GM12892 (cell line): ENCODE measurements at places on chromosomes 2 and 18.

- no peak for DNase-seq
Observed at GRCh38 chr2:178450524-178450773, 526 bp downstream of the PRKRA start.

GRCh38 chr2:203718087-203718486, 11.6 kb downstream of the CD28 start:
- DNase-seq: no peak

DNA sequence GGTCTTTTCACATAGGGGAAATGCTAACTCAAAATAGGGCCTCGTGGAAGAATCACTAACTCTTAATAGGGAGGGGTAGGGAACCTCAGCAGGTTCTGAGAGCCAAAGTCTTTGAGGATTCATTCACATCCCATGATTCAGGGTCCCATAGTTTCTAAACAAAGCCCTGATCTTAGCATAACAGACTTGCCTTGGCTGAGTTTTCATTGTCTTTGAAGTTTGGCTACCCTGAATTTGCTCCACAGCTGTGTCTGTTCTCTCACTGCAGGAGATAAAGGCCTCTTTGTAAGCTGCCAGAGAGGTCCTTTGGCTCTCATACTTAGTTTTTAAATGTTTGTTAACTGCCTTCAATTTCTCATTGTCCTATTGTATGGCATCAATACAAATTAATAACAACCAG, 54.5 kb downstream of the ZDBF2 start:
- no peak for DNase-seq

DNA sequence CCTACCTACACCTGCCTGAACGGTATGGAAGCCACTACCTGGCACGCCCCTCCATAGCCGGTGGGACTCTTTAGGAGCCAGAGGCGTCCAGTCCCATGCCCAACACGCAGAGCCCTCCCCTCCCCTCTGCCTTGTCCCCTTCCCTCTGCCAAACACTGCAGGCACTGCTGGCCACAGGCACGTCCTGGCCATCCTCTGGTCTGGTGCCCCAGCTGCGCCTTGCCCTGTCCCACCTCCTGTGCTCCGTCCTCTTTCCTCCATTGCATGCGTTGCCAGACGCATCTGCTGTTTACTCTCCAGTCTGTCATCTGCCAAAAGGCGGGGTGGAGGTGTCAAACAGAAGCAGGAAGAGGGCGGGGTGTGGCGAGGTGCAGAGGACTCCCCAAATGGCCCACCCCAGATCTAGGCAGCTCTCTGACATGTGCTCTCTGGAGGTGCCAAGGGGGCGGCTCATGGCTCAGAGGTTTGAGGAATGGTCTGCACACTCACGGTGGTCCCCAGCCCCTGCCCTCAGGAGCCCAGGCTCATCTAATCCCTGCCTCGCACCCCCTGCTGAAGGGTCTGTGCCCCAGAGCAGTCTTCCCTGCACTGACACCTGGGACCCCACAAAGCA, 45.1 kb downstream of the HS6ST1 start:
- DNase-seq: no peak

DNA sequence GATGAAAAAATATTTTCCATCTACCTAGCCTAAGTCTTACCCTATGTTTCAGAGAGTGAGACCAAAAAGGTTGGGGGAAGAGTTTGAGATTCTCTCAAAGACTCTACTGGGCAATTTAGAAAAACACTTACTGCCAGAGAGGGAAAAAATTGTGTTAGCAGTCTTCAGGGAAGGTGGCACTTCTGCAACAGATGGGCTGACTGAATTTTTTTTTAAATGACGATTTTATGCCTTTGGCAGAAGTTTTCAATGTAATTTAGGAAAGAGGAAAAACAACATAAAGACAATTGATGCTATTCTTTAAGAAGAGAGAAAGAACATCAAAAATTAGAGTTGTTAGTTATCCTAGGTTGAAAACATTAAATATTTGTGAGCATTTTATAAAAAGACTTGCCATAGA, 1894.5 kb upstream of the PIK3C3 start:
- DNase-seq: no peak

DNA sequence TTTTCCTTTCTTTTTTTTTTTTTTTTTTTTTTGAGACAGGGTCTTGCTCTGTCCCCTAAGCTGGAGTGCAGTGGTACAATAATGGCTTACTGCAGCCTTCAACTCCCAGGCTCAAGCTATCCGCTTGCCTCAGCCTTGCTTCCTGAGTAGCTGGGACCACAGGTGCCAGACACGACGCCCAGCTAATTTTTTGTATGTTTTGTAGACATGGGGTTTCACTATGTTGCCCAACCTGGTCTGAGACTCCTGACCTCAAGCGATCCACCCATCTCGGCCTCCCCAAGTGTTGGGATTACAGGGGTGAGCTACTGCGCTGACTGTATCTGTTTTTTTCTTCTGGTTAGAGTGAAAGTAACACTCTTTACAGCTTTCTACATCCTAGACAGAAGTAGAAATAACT, 240.3 kb upstream of the FBXO11 start:
- no peak for DNase-seq

DNA sequence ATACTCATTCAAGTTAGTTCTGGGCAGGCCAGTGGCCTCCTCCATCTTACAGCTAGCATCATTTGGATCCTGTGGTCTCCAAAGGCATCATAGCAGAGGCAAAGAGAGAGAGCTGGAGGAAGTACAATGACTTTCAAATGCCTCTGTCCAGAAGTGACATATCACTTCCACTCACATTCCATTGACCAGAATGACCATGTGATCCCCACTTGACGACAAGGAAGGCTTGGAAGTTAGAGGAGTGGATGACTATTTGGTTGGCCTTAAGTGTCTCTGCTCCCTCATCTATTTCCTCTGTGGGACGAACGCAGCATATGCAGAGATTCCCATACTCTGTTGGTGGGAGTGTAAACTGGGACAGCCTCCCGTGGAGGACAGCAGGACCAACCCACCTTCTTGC, 27.8 kb upstream of the MLPH start:
- DNase-seq: no peak

DNA sequence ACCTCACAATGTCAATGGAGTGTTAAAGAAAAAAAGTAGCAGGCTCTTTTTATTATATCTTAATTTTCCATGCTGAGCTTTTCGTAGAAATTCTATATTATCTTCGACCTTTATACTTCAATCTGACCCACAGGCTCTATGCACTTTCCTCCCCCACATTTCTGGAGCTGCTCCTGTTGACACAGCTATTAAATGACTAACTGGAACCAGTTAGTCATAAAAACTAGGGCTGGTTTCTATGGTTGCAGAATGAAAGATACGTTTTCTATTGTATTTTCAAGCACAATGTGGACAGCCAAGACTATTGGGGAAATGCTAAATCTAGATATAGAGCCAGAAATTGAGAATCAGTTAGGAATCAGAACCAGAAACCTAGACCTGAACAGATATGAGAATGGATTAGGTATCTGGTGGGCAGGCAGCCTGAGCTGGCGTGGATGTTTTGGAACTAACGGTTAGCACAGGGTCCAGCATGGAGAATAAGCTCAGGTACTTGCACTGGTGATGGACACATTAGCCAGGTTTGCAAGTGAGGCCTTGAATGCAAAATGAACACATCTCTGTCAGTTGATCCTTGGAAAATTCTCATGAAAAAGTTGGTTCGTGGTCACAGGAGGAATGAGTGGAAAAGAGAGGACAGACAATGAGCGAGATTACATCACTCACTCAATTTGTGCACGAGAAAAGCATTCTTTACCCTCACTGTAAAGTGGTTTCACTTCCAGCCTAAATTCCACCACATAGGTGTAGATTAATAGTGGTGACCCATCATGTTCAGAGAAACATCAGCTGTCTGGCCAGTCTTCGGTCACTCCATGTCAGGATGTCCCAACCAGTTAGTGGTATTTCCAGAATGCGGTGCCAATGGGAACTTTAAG, 144.6 kb upstream of the EPHA4 start:
- no peak for DNase-seq

- no peak for DNase-seq
Observed at GRCh38 chr2:10350761-10351160, 48.1 kb downstream of the HPCAL1 start.

DNA sequence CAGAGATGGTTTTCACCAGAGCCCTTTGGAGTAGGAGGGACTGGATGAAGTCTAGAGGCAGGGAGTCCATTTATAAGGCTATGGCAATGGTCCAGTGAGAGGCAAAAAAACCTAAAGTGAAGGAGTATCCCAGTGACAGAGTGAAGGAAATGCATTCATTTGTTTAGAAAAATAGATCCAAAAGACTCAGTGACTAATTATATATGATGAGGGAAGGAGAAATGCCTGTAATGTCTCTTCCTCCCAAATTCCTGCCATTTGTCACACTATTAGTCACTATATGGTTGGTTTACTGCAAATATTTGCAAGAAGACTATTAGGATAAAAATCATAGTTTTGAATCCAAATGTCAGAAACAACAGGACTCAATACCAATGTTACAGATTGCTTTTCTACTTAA, 104.2 kb downstream of the ZNF521 start:
- DNase-seq: no peak

DNA sequence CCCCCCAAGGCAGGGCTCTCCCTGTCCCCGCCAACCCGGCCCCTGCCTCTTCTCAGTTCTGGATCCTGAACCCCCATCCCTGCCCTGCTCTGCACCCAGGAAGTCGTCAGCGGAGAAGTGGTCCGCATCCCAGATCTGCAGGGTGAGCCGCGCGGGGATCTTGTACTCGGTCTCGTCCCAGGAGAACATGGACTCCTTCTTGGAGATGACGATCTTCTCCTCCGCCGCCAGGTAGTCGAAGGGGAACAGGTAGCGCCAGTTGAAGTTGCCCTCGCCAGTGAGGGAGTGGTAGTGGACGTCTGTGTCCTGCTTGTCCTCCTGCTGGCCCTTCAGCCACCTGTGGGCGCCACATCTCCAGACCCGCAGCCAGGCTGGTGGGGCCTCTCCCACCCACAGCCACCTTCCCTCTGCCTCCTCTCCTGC, 16.3 kb downstream of the OTOF start:
- no peak for DNase-seq

DNA sequence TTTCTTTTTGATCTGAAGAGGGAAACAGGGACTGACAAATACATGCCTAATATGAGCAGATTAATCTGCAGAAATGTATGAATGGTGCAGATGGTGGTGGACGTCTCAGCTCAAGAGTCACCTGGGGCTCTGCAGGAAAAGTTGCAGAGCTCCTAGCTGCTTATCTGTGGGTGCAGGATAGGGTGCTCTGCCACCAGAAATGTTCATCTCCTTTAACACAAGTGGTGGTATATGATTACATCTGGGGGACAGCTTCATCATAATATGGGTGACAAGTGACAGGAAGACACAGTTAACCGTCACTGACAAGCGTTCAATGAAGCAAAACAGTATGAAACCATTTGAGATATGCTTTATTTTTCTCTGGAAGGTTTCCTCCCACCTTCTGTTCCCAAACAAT, 121.2 kb upstream of the LINC00305 start:
- no peak for DNase-seq

DNA sequence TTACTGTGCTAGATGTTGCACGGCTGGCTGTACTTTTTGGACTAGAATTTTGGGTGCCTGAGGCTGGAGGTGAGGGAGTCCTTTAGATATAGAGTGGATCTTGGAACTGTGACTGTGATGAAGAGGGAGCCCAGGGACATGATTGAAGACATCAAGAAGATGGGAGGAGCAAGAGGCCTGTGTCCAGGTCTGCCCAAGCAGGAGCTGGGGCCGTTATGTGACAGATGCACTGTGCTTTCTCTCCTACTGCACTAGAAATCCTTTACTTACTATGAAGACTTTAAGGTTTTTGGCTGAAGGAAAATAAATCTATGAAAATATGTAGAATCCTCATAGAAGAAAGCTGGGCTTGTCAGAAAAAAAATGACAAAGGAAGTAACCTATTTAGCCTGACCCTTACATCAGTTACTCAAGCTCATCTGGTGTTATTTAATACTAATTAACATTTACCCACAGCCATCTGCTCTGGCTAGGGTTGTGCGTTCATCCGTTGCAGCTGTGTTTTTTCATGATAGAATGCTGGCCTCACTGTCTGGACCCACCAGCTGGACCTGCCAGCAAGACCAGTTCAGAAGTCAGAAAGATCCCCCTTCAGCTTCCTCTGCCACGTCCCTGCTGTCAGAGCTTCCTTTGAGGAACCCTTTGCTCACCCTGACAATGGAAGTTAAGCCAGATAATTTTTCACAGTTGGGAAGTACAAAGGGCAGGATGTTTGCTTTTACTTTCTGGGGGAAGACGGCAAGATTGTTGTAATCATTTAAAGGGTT, 16.7 kb downstream of the TSN start:
- DNase-seq: no peak

DNA sequence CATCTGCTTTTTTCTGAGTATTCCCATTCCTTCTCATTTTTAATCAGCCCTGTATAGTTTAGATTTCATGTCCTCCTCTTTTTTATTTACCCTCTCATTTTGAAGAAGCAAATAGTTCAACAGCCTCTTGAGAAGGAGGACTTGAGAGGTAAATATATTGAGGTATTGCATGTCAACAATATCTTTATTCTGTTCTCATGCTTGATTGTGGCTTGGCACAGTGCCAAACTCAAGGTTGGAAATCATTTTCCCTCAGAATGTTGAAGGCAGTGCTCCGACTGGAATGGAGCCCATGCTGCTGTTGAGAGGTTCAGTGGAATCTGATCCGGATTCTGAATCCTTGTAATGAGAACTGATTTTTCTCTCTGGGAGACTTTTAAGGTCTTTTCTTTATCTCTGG, 31.0 kb upstream of the GALNT3 start:
- no peak for DNase-seq

DNA sequence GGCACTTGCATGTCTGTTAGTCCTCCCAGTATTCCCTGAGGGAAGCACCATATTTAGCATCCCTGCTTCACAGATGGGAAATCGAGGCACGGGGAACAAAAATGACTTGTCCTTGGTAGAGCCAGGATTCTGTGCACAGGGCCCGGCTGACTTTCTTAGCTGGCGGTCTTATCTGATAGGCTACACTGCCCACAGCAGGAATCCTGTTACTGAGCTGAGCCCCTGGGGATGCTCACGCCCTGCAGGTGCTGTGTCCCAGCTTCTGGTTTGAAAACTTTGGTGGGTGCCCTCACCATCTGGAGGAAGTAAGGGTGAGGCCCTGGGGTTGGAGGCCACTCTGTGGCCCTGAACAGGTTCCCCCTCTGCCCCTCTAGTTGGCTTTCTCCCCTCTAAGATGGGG, 68.4 kb upstream of the MCFD2 start:
- no peak for DNase-seq

DNA sequence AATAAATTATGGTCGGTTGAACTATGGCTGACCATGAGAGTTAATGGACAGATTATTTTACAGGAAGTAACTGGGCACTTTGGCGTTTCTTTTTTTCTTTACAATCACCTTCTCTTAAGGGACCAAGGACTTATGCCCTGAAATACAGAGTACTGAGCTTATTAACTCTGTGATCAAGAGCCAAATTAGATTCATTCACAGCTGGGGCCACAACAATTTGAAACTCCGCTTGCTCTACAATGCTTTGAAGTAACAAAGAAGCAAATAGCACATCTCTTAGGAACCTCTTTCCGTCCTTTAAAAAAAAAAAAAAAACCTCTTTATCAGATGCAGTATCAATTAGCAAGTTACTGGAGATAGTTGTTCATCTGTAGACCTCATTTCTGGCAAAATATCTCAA, 112.0 kb downstream of the LYPD6 start:
- DNase-seq: no peak

- no peak for DNase-seq
Observed at GRCh38 chr2:218381916-218382366, at the start of gene SLC11A1. Gene SLC11A1, plus strand, starts transcription at chr2:218382273. Its CDS starts 96 bp downstream, at chr2:218382369.
